ENCODE measurements at places on chromosomes 12 and 14. TPM values are rescaled to one million over a fixed set of nuclear protein-coding genes. Genes with fewer than 3 reads are reported as not detected.
A peak's percentile ranks its signal among the peaks of the same experiment; 100 is the strongest.

DNA sequence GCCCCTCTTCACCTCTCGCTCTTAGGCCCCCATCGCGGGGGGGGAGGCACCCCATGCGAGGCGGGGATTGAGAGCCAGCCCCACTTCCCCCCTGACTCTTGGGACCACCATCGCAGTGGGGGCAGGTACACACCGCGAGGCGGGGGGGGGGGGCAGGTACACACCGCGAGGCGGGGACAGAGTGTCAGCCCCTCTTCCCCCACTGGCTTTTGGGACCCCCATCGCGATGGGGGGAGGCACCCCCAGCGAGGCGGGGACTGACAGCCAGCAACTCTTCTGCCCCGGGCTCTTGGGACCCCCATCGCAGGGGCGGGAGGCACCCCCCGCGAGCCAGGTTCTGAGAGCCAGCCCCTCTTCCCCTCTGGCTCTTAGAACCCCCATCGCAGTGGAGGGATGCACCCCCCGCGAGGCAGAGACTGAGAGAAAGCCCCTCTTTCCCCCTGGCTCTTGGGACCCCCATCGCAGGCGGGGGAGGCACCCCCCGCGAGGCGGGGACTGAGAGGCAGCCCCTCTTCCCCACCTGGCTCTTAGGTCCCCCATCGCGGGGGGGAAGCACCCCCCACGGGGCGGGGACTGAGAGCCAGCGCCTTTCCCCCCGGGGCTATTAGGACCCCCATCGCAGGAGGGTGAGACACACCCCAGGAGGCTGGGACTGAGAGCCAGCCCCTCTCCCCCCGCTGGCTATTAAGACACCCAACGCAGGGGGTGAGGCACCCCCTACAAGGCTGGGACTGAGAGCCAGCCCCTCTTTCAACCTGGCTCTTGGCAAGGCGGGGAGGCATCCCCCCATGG lies 196.5 kb upstream of the PZP start:
- no peak for DNase-seq

DNA sequence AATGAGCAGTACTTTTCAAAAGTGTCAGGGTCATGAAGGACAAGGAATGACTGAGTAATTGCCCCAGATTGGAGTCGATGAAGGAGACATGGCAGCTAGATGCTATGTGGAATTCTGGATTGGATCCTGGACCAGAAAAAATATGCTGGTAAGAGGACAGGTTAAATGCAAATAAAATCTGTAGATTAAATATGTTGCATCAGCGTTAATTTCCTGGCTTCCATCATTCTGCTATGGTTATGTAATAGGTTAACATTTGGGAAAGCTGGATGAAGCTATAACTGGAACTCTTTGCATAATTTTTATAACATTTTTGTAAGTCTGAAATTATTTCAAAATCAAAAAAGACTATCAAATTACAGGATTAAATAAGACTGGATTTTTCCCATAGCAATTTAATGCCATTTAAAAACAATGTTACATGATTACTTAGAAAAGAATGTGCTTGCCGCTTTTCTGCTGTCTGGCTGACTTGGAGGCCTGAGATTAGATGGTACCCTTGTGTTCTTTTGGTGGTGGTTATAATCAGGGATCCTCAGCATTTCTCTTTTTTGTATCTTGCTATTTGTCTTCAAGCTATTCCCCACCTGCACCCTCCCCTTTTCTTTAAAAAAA lies 65.1 kb downstream of the FBXW8 start:
- no peak for DNase-seq

DNA sequence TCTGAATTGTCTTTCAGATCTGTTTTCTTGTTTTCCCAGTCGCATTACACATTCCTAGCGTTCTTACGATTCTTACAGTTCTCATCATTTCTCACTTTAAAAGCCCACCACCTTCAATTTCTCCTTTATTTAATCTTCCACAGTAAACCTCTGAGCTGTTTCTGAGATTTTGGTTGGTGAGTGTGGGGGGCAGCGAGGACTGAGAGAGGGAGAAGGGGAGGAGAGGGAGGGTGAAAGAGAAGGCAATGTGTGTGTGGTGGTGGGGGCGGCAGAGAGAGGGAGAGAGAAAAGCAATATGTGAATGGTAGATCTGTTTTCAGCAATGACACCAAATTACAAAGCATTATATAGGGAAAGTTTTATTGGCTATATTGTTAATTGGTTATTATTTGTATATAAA lies 282.6 kb downstream of the SOX5 start:
- no peak for DNase-seq

DNA sequence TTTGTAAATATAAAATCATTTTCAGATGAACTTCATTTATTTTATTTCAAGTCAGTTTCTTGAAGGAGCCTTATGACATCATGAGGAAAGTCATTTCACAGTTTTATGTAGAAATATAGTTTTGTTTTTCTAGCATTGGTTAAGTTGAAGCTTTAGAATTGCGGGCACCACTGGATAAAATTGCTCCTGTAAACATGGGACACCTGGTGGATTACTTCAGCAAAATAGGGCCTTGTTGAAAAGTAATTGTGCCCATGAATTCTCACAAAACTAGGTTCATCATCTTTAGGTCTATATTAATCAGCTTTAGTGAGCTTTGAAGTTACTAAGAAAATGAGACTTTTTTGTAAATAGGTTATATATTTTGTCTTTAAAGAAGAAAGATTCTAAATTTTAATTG lies 25.3 kb downstream of the CNTN1 start:
- DNase-seq, result no peak

Gene REC8
- total RNA-seq, result 42.7 TPM

Gene C12orf56
- 3.8 TPM for total RNA-seq

GRCh38 chr12:9135903-9136310 lies 20.2 kb upstream of the A2M start:
- no peak for DNase-seq

Gene TAS2R13
- total RNA-seq, result 2.5 TPM

Gene RTL1
- 0.12 TPM for total RNA-seq

Gene CISTR
- total RNA-seq, result not detected

- DNase-seq, result peak; percentile 47
Observed at GRCh38 chr12:75982169-75982564, 49.4 kb downstream of the PHLDA1 start.

DNA sequence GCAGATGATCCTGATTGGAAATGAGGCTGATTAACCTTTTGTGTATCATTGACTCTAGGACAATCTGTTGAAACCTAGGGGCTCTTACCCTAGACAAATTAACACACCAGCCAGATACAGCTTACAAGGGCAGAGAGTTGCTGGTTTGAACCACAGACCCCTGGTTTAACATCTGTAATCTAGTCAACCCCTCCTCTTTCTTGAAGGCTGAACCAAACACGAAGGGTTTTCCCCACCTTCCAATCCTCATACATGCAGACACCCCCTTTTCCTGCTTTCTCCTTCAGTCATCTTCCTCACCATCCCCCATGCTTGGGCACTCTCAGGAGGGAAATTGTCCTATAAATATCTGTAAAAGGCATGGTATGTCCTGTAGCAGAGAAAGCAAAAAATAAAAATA lies 126.0 kb upstream of the HIF1A start:
- DNase-seq, result no peak

Gene RNASE2
- not detected for total RNA-seq

- DNase-seq, result peak; percentile 80
Observed at GRCh38 chr12:106138633-106139421, at the start of gene NUAK1. Gene NUAK1, minus strand, starts transcription at chr12:106138954. Its CDS starts 301 bp downstream, at chr12:106138653.

DNA sequence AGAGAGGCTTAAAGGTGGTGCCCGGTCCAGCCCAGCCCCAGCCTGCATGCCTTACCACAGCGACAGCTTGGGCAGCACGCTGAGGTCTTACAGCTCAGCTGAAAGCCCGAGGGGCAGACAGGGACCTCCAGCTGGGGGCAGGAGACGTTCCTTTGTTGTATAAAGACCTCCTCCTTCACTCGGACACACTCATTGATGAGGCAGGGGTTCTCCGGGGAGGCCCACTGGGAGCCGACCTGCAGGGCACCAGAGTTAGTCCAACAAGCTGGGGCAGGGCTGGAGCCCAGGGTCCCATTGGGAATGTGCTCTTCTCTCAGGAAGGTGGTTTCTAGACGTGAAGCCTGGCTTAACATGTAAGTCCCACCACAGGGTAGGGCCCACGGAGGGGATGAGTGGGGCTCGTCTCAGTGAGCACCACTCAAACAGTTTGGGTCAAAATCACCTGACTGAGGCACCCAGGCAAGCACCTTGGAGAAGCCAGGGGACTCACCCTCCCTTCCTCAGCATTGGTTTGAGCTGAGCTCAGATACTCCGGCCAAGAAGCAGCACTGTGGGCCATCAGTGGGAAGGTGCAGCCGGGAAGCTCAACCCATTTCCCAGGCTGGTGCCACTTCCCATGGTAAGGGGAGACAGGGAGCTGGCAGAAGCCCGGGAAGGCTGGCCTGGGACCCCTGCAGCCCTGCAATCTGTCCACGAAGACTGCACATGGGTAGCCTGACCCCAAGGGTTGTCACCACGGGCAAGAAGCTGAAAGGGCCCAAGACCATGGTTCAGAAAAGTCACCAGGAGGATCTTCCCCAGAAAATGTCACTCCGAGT lies 24.3 kb upstream of the ANO2 start:
- DNase-seq, result no peak

DNA sequence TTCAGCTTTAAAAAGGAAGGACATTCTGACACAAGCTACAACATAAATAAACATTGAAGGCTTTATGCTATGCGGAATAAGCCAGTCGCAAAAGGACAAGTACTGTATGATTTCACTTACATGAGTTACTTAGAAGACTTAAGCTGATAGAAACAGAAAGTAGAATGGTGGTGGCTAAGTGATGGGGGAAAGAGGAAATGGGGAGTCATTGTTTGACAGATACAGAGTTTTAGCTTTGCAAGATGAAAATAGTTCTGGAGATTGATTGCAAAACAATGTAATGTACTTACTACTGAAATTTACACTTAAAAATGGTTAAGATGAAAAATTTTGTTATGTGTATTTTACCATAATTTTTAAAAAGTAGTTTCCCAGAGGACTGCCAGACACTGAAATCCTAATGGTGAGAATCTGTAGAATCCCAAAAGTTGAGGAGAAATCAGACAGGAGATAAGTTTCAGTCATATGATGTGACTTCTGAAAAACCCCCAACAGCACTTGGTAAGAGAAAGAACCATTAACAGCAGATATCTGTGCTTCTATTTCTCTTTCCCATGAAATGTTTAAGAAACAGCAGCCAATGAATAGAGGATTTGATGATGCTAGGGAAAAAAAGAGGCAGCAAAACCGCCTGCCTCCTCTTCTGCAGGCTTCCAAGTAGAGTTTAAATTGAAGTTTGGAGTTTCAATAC lies 16.6 kb upstream of the CLEC2A start:
- DNase-seq, result no peak

GRCh38 chr12:42961395-42961794 lies 371.8 kb upstream of the PRICKLE1 start:
- peak; percentile 66 for DNase-seq

- DNase-seq, result peak; percentile 93
Observed at GRCh38 chr12:65602610-65603295, 221.5 kb upstream of the HMGA2 start.

Gene IRAK3
- 7.8 TPM for total RNA-seq

Gene ENO2
- 16.1 TPM for total RNA-seq

GRCh38 chr12:57517187-57517586 lies 3.1 kb downstream of the DDIT3 start:
- no peak for DNase-seq

DNA sequence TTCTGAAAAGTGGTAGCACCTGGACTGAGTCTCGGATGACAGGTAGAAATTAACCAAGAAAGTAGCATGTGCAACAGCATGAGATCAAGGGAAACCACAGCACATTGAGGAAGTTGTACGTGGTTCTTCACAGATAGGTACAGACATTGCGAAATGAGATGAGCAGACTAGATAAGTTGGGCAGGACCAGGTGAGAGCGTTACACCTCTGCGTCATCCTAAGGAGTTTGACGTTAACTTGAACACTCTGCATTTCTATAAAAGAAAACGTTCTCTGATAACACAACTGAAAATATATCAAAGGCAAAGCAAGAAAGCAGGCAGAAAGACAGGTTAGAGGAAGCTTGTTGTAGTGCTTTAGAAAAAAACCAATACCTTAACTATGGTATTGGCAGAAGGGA lies 98.5 kb upstream of the RASSF8 start:
- DNase-seq, result no peak

GRCh38 chr14:21071225-21072030 lies 1.3 kb downstream of the ARHGEF40 start:
- DNase-seq, result peak; percentile 58

- DNase-seq, result no peak
Observed at GRCh38 chr12:40229690-40230651, 5.2 kb downstream of the LRRK2 start.

Gene FERMT2
- 21.0 TPM for total RNA-seq

Gene DPPA3
- not detected for total RNA-seq

- DNase-seq, result no peak
Observed at GRCh38 chr12:46915082-46915481, 89.3 kb upstream of the SLC38A4 start.

DNA sequence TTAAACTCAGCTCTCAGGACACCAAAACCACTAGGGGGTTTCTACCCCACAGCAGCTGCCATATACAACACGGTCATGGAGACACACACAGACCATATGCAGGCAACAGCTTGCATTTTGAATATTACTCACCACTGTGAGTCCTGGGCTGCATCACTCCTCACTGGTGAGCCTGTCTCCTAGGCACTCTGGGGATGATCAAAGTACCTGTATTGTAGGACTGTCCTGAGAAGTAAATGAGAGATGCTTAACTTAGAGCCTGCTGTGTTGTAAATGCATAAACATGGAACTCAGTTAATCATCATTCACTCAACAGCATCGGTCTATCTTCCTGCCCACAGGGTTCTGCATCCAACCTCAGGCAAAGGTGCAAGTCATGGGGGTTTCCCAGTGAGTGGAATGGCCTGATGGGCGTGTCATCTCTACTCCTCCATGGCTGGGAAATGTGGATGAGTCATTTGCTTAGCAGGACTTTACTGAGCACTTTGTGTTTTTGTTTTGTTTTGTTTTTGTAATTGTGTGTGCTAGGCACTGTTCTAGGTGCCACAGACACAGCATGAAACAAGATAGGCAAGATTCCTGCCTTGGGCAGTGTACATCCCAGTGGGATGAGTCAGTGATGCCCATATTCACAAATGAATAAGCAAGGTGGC lies 1141.2 kb upstream of the TMEM132C start:
- peak; percentile 75 for DNase-seq

GRCh38 chr14:54299410-54300363 lies 97.1 kb upstream of the CDKN3 start:
- DNase-seq, result no peak

DNA sequence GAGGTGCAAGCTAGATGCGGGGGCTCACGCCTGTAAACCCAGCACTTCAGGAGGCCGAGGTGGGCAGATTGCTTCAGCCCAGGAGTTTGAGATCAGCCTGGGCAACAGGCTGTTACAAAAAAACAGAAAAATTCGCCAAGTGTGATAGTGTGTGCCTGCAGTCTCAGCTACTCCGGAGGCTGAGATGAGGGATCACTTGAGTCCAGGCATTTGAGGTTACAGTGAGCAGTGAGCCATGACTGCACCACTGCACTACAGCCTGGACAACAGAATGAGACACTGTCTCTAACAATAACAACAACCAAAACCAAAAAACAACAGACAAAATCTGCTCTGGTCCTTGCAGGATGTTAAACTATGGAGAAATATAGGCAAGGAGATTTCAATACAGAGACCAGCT lies 13.9 kb downstream of the BTBD7 start:
- DNase-seq, result no peak

- no peak for DNase-seq
Observed at GRCh38 chr14:79333198-79333546, 878.1 kb downstream of the DIO2 start.

GRCh38 chr12:132490422-132491137 lies 629 bp downstream of the FBRSL1 start:
- DNase-seq, result no peak

Gene CFAP54
- total RNA-seq, result 0.35 TPM

Gene C12orf50
- total RNA-seq, result 0.33 TPM

Measured in Calu3 (cell line).